ENCODE measurements at places on chromosomes 11 and 22.

- DNase-seq, result peak; percentile 82
Measured at GRCh38 chr11:5004424-5005274, 10.0 kb downstream of the OR51L1 start.

DNA sequence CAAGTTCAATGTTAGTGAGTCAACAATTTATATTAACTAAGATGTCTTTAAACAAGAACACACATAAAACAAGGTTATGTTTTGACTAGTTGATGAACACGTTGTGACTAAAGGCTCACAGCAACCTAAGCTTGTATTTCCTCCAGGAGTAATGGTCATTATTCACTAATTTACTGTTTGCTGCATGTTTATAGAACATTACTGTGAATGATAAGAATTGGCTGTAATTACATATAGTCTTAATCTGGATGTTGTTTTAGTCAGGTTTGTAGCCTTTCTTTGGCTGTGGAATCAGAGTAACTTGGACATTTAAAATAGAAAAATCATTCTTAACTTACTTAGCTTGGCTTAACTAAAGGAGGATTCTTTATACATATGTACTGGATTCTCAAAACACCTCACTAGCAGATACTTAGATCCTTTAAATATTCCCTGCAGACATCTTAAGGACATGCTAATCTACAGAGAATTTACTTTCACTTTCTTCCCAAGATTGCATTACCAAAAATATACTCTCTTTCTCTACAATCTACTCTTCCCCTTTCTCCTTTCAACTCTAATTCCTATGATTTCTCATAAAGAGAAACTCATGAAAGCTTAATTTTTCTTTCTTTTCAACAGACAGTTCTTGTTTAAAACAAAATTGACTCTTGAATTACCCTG, 319.7 kb upstream of the CTSC start:
- DNase-seq, result no peak

GRCh38 chr11:63635762-63636465, 21.7 kb upstream of the PLAAT3 start:
- DNase-seq, result peak; percentile 75

DNA sequence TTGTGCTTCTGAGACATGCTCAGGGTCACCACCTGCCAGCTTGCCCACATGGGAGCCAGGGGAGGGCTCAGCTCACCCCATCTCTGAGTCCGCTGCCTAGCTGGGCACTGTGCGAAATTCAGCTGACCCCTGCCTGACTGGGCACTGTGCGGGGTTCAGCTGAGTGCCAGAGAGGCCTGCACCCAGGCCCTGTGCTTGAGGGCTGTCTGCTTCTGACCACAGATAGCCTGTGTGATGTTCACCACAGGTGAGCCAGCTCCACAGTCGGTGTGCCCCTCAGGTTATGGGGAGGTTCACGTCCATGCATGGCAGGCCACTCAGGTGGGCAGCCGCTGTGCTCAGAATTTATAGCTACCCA, 84.5 kb upstream of the SUSD2 start:
- no peak for DNase-seq

GRCh38 chr11:119886667-119887230, 157.7 kb upstream of the NECTIN1 start:
- peak; percentile 33 for DNase-seq

- DNase-seq, result no peak
Measured at GRCh38 chr11:64265176-64266160, 14.1 kb downstream of the PLCB3 start.

- no peak for DNase-seq
Measured at GRCh38 chr11:2540223-2540991, 95.6 kb downstream of the KCNQ1 start.

DNA sequence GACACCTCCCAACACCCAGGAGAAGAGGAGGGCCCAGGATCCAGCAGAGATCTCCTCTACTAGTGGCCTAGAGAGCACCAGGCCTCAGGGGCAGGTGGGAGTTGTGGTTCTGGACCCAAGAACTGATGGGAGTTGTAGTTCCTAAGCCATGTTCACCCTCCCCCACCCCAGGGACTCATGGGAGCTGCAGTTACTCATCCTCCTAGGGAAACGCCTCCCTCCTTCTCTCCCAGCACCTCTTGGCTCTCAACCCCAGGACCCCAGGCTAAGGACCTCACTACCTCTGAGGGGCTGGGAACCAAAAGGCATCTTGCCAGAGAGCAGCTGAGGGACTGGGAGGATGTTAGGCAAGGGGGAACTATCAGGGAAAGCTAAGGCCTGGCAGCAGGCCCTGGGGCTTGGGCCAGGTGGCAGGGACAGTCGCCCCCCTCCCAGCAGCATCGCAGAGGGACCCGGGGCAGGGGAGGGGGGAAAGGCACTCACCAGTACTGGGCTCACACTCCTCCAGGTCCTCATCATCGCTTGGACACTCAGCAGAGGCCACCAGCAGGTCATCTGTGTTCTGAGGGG, 28.9 kb downstream of the SLC22A12 start:
- peak; percentile 77 for DNase-seq

DNA sequence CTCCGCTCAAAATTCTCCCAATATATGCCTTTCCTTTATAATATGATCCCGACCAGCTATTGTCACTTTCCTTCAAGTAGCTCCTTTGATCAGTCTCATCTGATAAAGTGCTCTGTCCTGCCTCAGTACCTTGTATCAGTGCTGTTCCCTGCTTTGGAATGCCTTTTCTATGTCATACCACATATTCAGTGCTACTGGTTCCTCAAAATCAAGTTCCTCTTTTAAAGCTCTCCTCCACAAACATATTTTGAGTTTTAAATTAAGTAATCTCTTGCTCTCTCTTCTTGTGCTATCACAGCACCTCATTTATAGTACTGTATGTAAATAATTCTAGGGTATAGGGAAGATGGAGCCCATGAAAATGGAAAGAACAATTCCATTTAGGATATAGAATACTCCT, 137.1 kb upstream of the CTSC start:
- no peak for DNase-seq

Measured in tongue (tissue), 3 donors.